HuH-7 (cell line): ENCODE measurements at places on chromosomes 7 and 10.

GRCh38 chr7:71787513-71787912, 624.6 kb downstream of the CALN1 start:
- no peak for DNase-seq

DNA sequence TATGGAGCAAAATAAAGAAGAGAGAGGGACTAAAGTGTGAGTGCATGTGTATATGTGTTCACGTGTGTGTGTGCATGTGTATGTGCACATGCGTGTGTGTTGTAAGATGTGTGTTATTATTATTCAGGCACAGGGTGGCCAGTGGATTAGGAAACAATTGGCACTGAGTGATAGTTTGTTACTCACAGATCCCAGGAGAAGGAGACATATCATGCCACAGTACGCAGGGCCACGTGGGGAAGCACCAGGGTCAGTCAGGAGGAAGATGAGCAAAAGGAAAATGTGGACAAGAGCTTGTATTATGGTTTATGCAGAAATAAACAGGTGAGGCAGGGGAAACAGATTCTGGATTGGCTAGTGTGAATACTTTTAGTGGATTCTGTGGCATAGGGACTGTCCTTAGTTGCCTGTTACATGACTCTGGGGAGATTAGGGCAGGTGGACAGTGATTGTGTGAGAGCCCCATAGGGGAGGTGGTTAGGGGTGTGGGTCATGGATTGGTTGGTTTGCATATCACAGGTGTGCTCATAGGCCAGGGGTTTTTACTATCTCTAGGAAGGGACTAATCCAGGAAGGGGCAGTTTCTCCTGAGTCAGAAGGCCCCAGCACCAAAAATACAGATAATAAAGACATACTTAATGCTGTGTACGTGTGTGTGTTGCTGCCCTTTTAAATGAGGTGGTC, 90.0 kb downstream of the PLXDC2 start:
- no peak for DNase-seq

- DNase-seq = no peak
Observed at GRCh38 chr7:15715435-15715834, 29.0 kb upstream of the MEOX2 start.

DNA sequence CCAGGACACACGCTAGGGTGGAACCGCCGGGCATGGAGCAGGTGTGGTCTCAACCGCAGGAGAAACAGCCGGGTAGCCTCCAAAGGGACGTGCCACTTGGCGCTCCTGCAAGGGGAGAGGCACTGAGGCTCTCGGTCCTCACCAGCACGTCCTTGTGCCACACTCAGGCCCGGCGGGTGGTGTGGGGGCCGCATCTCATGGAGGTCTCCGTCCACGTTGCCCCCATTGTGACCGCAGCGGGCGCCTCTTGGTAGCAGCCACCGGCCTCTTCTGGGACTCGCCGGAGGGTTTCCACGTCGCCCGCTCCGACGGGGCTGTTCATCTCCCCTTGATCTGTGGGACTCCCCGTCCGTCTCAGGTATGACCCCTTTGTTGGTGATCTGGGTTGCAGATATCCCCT, 49.2 kb upstream of the ELFN1 start:
- no peak for DNase-seq
